ENCODE measurements at places on chromosomes 6 and 20.

DNA sequence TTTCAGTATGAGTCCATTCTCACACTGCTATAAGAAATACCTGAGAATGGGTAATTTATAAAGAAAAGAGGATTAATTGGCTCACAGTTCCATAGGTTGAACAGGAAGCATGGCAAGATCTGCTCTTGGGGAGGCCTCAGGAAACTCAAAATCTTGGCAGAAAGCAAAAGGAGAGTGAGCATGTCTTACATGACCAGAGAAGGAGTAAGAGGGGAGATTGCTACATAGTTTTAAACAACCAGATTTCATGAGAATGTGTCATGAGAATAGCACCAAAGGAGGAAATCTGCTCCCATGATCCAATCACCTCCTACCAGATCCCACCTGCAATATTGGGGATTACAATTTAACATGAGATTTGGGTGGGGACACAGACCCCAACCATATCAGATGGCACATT lies 672.4 kb downstream of the HTR1B start:
- no peak for DNase-seq

GRCh38 chr6:165961233-165961632 lies 206.4 kb downstream of the TBXT start:
- DNase-seq = no peak

- peak; percentile 99 for DNase-seq
These were observed at the start of gene CASP8AP2 for GRCh38 chr6:89829472-89830169. Gene CASP8AP2 (plus strand): TSS chr6:89829880.

DNA sequence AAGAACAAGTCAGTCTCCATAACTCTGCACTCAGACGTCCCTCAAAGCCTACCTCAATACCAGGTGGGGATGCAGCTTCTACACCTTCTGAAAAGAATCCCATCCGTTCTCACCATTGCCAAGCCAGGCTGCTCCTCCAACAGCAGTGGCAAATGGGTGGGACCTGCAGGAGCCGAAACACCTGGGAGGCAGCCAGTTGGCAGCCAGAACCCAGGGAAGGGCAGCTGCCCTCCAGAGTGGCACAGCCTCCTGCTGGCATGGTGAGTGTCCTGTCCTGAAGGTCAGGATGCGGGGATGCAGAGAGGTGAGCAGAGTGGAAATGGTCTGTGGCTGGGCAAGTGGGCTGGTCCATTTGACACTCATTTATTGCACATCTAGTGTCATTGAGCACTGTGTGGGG lies 210.6 kb upstream of the CDH4 start:
- no peak for DNase-seq

GRCh38 chr20:13554706-13555105 lies 84.0 kb downstream of the TASP1 start:
- DNase-seq = peak; percentile 11

DNA sequence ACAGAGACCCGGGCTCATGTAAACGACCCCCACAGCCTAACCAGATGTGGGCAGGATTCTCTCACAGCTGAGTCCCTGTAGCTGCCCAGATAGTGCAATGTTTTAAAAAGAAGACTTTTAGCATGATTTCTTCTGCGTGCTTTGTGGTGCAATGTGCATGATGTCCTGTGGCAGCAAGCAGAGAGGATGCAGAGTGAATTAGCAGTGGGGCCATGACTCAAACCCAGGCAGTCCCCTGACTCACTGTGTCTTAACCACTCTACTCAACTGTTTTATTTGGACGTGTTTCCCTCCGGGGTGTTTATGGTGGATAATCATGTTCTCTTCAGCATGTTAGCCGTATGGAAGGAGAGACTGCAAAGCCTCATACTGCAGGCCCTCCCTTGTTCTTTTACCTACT lies 247.9 kb downstream of the SLC24A3 start:
- DNase-seq = peak; percentile 70

DNA sequence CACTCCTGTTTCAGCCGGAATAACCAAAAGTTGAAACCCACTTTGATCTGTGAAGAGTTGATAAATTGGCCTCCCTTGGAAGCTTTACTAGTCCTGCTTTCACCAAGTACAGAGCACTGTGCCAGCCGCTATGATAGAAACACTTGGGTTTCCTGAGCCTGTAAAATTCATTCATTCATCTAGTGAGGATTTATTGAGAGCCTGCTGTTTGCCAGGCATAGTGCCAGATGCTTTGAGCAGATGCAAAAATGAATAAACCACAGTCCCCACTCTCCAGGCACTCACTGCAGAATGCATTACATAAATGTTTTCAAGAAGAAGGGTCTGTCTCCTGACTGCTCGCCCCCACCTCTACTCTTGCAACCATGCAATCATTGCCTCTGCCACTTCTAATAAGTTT lies 25.3 kb upstream of the TMEM217 start:
- no peak for DNase-seq

- DNase-seq = no peak
These were observed 464.6 kb downstream of the CDKAL1 start for GRCh38 chr6:20998748-20999448.

DNA sequence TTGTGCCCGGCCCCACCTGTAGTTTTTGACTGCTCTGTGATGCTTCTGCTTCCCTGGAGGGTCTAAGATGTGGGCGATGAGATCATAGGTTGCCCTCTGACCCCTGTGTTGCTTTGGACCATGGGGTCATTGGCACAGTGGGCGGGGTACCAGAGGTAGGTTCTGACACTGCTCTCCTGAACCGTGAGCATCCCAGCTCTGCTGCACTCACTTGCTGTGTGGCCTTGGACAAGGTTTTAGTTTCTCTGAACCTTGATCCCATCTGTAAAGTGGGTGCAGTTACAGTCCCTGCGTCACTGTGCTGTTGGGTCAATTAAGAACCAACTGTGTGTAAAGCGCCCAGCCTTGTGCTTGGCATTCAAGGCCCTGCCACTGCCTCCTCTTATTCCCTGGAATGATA lies 30.9 kb downstream of the SRC start:
- DNase-seq = no peak

- peak; percentile 13 for DNase-seq
These were observed 46.0 kb downstream of the SIRPA start for GRCh38 chr20:1941226-1941625.

- no peak for DNase-seq
These were observed 215.1 kb upstream of the ZNF217 start for GRCh38 chr20:53808733-53809132.
